Diencephalon (tissue), 1 donor: ENCODE measurements at places on chromosomes 7 and 10. TPM values are rescaled to one million over a fixed set of nuclear protein-coding genes. Genes with fewer than 3 reads are reported as not detected.

Gene GAD2
- total RNA-seq, result 40.1 TPM

Gene RSPH10B2
- total RNA-seq, result 6.0 TPM

Gene PON2
- total RNA-seq, result 141 TPM

Gene SORCS1
- total RNA-seq, result 30.2 TPM

Gene SUN3
- total RNA-seq, result 0.69 TPM

Gene PIK3CG
- total RNA-seq, result 1.8 TPM

Gene AKR1C1
- 29.1 TPM for total RNA-seq

Gene HOXA5
- not detected for total RNA-seq

Gene FXYD4
- not detected for total RNA-seq

Gene CALCR
- total RNA-seq, result 5.1 TPM

Gene SPOCK2
- total RNA-seq, result 207 TPM

Gene RPP30
- total RNA-seq, result 58.6 TPM

Gene C10orf143
- 1.4 TPM for total RNA-seq

Gene COL28A1
- 1.4 TPM for total RNA-seq

Gene PLA2G12B
- not detected for total RNA-seq

Gene ZCWPW1
- total RNA-seq, result 2.1 TPM

Gene NPFFR1
- 5.1 TPM for total RNA-seq

Gene MSMB
- not detected for total RNA-seq

Gene TMEM229A
- total RNA-seq, result 4.6 TPM

Gene ACADSB
- total RNA-seq, result 18.7 TPM

Gene ATRNL1
- 592 TPM for total RNA-seq

Gene XRCC2
- total RNA-seq, result 4.6 TPM

Gene GCK
- 13.8 TPM for total RNA-seq

Gene PALD1
- 12.7 TPM for total RNA-seq

Gene EVX1
- not detected for total RNA-seq

Gene FAM204A
- total RNA-seq, result 55.8 TPM

Gene MMD2
- 8.5 TPM for total RNA-seq

Gene SLC13A1
- not detected for total RNA-seq

Gene AMPH
- 61.6 TPM for total RNA-seq

Gene AASS
- 36.2 TPM for total RNA-seq

Gene KIFBP
- 48.0 TPM for total RNA-seq

Gene PLAC9
- 1.4 TPM for total RNA-seq

Gene PPP1R17
- 2.8 TPM for total RNA-seq

Gene C1QL3
- 18.0 TPM for total RNA-seq

Gene OR2A5
- not detected for total RNA-seq

Gene BAIAP2L1
- 1.6 TPM for total RNA-seq

Gene TMEM176B
- 5.8 TPM for total RNA-seq

Gene POLR2J
- total RNA-seq, result 13.1 TPM

Gene PAPSS2
- total RNA-seq, result 3.7 TPM

Gene HOXA10
- not detected for total RNA-seq

Gene RSU1
- total RNA-seq, result 33.2 TPM

Gene C10orf53
- not detected for total RNA-seq
